Activated CD8-positive, alpha-beta memory T cell treated with anti-CD3 and anti-CD28 coated beads for 4 hours (primary cell): ENCODE measurements at places on chromosomes 4 and X.

DNA sequence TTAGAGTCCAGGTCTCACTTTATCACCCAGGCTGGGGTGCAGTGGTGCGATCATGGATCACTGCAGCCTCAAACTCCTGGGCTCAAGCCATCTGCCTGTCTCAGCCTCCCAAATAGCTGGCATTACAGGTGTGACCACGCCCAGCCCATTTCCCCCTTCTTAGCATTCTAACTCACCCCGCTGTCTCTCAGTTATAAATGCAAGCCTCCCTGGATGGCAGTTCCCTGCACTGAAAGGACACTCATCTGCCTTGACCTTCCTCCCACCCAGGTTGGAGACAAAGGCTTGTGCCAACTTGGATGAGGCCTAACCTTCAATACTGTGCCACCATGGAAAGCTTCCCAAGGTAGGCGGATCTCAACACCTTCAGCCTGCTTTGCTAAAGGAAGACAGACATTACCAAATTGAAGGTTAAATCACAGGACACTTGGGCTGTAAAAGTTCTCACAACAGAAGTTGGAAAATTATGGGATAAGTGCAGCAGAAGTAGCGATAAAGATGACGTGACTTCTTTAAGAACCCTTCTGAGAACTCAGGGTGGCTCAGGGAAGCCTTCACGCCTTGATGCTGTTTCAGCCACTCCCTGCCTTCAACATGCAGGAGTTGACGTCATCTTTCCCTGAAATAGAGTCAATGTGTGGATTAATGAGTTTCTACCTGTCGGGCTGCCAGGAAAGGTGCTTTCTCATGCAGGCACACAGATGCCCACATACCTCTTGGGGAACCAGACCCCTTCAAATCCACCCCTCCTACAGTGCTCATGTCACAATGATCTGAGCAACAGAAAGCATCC lies 10.6 kb upstream of the GPM6B start:
- no peak for DNase-seq

DNA sequence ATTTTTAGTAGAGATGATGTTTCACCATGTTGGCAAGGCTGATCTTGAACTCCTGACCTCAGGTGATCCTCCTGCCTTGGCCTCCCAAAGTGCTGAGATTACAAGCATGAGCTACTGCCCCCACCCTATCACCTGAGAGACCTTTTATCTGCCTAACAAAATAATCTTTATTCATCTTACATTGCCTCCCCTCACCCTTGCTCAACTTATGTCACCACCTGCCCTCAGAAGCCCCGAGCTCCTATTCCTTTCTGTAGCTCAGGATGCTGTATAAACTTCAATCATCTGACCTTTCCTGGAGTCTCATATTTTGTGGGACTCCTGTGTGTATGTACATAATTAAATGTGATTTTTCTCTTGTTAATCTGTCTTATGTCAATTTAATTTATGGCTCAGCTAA lies 29.7 kb upstream of the ENPP6 start:
- DNase-seq = no peak

- DNase-seq = no peak
These were observed 55.3 kb downstream of the TMEM131L start for GRCh38 chr4:153521478-153521877.

DNA sequence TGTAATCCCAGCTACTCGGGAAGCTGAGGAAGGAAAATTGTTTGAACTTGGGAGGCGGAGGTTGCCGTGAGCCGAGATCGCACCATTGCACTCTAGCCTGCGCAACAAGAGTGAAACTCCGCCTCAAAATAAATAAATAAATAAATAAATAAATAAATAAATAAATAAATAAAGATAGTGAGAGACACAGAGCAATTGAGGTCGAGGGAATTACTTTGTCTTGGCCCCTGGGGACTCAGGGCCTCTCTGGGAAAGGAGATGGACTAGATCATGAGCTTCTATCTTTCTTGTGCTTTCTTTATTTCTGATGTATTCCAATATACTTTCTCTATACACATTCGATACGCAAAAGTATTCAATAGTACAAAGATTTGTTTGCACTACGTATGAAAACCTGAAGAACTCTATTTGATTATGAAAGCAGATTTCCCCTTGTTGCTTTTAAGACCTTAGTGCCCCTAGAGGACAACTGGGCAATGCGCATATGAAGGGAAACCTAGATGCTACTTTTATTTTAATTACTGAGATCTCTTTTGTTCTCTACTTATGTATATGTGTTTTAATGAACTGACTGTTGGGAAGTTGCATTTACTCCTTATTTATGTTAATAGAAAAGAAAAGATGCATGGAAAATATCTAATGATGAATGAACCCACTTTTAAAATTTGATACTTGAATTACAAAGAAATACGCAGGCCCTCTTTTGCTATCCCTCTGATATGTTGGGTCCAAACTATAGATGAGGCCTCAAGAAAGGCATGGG lies 12.8 kb upstream of the ELOVL6 start:
- no peak for DNase-seq

DNA sequence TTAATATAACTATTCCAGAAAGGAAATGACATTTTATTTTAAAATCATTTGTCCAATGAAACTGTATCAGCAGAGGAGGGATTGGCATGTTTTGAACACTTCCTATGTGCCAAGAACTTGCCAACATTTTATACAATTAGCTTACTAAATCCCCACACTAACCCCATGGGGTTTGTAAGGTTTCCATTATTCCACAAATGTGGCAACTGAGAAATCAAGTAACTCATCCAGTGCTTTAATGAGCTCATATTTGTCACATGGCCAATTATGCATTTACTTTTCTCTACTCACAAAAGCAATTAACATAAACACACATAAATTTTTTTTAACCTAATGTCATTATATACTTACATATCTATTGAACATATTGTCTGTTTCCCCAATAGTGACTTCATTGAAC lies 37.3 kb downstream of the MANBA start:
- DNase-seq = no peak

GRCh38 chrX:136159611-136160025 lies 12.3 kb downstream of the FHL1 start:
- DNase-seq = no peak

DNA sequence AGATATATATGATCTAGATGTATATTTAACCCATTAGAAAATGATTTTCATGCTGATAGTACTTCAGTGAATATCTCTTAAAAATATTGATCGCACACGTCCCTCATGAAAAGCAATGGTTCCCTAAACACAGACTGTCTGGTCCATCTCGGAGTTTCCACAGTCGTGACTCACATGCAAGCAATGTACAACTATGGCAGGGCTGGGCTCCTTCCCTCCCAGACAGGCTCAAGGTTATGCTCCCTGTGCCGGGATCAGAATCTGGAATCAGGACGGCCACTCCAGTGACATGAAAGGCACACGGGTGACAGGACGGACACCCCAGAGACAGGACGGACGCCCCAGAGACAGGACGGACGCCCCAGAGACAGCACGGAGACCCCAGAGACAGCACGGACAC lies 40.2 kb upstream of the PPP2R3B start:
- DNase-seq = no peak

- no peak for DNase-seq
These were observed 51.1 kb downstream of the SCML1 start for GRCh38 chrX:17788439-17788838.

DNA sequence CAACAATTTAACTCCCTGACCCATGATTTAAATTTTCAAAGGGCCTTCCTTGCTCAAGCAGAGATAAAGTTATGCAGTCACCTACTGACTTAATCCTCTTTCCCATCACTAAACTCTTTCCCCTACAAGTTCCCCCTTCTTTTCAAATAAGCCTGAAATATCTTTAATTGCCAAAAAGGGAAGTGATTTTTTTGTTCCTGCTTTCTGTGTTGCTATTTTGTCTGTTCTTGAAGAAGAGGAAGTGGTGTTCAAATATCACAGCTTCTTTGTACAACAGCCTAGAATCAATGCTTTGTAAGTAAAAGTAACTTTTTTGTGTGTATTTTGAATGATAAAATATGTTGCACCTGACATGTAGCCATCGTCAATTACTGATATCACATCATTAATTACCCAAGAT lies 595.9 kb downstream of the CENPC start:
- DNase-seq = no peak

DNA sequence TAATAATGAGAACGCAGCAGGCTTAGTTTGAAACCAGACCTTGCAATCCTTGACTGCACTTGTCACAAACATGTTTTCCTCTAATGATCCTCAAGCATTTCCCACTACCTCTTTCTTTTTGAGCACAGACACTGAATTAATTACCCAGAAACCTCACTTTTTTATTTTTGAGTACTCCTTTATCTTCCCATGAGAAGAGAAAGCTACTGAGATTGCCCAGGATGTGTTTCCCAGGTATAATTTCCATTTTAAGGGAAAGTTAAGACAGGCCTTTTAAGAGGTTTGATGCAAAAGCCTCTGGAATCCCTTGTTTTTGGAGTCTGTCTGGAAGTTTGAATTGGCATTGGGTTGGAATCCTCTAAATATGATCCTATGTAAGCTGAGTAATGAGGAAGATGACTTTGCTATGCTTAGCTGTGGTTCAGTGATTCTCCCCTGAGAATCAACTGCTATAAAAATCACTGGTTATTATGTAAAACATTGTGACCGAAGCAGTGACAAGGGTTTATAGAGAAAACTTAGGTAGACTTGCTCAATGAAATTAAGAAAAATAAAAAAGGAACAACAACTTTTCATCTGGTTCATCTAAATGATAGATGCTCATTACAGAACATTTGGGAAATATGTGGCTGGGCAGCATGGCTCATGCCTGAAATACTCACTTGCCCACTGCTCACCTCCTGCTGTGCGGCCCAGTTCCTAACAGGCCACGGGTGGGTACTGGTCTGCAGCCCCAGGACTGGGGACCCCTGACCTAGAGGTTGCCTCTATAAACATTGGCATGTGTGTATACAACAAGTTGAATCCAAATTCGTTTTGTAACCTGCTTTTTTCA lies 10.8 kb upstream of the RHOH start:
- DNase-seq = no peak

- no peak for DNase-seq
These were observed 12.2 kb upstream of the GPRIN3 start for GRCh38 chr4:89319756-89320155.

DNA sequence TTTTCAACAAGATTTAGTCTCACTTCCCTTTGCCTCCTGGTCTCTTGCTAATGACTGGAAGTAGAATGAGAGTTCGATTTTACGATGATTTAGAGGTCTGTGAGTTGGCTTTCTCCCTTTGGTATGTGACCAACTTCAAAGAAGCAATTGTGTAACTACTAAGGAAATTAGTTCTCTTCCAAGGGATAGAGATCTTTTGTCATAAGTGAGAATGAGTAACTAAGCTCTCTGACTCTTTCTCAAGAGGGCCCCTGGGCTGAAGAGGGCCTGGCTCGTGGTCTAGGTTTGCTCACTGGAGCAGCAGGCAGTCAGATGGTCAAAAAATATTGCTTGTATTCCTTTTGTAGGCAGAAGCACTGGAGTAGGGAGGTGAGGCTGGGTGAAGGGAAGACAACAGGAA lies 176.3 kb downstream of the ENOX2 start:
- DNase-seq = no peak

GRCh38 chrX:103845165-103845653 lies 13.2 kb upstream of the RAB9B start:
- no peak for DNase-seq

GRCh38 chr4:76831711-76832373 lies 66.1 kb downstream of the SOWAHB start:
- DNase-seq = no peak

DNA sequence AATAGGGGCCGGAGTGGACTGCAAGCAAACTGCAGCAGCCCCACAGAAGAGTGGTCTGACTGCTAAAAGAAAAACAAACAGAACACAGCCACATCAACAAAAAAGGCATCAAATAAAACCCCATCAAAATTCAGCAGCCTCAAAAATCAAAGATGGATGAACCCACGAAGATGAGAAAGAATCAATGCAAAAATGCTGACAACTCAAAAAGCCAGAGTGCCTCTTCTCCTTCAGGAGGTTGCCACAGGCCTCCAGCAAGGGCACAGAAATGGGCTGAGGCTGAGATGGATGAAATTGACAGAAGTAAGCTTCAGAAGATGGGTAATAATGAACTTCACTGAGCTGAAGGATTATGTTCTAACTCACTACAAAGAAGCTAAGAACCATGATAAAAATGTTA lies 388.6 kb downstream of the PABPC4L start:
- DNase-seq = no peak

DNA sequence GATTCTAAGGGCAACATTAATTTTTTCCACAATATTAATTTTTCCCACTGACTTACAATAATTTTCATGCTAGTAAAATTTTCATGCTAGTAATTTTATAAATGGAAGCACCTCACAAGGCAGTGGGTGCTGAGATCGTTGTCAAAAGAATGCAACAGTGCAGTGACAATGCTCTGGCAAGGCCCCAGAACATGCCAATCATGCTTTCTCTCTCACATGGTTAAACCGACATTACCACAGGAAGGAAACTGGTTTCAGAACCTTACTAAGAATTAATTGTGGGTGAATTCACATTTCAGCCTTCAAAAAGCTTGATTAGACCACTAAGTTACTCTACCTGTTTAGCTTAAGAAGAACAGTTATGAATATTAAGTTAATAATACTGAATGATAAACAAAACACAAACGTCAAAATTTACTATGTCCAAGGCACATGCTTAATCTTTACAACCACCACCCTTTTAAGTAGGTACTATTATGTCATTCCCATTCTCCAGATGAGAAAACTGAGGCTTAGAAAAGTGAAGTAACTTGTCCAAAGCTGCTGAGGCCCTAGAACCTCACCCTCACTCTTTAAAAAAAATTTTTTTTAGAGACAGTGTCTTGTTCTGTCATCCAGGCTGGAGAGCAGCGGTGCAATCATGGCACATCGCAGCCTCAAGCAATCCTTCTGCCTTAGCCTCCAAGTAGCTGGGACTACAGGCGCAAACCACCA lies 10.0 kb upstream of the OPHN1 start:
- DNase-seq = no peak

GRCh38 chr4:16202598-16202997 lies 23.7 kb downstream of the TAPT1 start:
- DNase-seq = no peak

DNA sequence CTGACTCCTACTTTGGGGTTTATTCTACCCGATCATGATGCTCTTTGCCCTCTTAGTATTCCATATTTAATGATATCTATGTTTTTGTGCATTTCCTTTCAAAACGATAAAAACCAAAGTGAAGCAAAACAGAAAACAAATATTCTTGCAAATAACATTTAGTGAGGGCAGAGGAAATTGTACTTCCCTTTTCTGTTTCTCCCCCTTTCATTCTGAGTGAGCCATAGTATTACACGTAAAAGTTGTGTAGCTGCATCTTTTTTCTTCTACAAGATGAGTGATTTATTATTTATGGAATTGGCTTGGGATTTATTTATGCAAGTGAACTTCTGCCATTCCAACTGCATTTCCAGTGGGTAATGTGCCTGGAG lies 109.9 kb downstream of the AFF2 start:
- DNase-seq = no peak

- no peak for DNase-seq
These were observed 196.4 kb upstream of the MBNL3 start for GRCh38 chrX:132685276-132685675.

DNA sequence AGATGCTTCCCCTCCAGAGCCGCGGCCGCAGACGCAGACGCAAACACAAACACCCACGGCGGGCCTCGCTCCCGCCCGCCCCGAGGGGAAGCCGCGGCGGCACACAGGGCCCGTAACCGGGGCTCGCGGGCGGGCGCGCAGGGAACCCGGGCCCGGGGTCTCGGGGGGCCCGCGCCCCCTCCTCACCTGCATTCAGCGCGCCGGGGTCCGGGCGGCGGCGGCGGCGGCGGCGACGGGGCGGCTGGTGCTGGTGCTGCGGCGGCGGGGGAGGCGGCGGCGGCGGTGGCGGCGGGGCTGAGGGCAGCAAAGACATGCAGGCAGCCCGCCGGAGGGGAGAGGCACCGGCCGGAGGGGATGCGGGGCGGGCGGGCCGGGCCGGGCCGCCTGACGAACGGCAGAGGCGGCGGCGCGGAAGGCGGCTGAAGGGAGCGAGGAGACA lies 255 bp upstream of the CNOT6L start:
- DNase-seq = no peak
